GM12878 (cell line): ENCODE measurements at places on chromosomes 11 and 22. TPM values are rescaled to one million over a fixed set of nuclear protein-coding genes. Genes with fewer than 3 reads are reported as not detected.

- no peak for DNase-seq
Measured at GRCh38 chr11:59261150-59261549, 48.4 kb upstream of the MPEG1 start.

The CD44 gene
- 86.7 and 108 TPM in 2 replicates for polyA plus RNA-seq

The PRSS23 gene
- 0.14 and 0.39 TPM in 2 replicates for polyA plus RNA-seq

DNA sequence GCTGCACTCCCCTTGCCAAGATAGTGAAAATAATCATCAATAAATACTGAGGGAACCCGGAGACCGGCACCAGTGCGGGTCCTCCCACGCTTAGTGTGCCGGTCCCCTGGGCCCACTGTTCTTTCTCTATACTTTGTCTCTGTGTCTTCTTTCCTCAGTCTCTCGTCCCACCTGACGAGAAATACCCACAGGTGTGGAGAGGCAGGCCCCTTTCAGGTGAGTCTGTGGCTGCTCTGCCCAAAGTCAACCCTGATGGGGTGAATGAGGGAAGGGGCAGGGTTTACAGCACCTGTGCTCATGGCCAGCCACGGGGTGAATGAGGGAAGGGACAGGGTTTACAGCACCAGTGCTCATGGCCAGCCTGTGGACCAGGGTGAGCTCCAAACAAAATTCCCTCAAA lies 4.7 kb downstream of the BET1L start:
- DNase-seq: no peak

The GLB1L3 gene
- 1.9 and 2.5 TPM in 2 replicates for polyA plus RNA-seq

- no peak for DNase-seq
Measured at GRCh38 chr11:118283756-118284350, 19.8 kb upstream of the MPZL2 start.

The CLCF1 gene
- polyA plus RNA-seq: 0.23 TPM in 1 of 2 replicates, not detected in the other

The GRAMD1B gene
- 9.6 and 12.6 TPM in 2 replicates for polyA plus RNA-seq

DNA sequence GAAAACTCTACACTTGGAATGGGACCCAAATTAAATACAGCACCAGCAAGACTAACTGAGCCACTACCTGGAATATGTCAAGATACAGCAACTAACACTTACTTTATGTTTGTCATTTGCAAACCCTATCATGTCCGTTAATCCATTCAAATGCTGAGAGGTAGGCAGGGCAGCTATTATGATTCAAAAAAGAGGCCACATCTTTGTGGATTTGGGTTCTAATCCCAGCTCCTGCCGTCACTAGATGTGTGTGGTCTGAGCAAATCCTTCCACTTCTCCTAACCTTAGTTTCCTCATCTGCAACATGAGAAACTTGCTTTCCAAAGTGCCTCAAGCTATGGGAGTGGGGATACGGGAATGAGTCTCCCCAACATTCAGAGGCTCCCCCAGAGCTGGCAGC lies 24.2 kb downstream of the FLI1 start:
- no peak for DNase-seq
